ENCODE measurements at places on chromosomes 5 and 9.

- DNase-seq: no peak
Observed at GRCh38 chr9:105281272-105281671, 36.8 kb downstream of the SLC44A1 start.

DNA sequence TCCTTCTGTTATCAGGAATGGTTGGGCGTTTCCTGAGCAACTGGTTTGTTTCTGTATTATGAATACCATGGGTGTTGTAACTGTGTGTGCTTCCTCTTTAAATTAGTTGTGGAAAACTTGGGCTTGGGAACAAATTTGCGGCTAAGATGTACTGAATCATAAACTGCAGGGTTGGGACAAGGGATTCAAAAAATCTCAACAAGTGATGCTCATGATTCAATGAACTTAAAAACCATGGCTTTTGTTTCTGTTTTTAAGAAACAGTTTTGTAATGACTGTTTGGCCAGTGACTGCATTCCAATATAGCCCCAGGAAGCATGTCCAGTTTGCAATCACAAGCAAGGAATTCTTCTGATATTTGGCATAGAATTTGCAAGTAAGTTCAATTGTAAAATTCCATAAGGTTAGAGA, 657.5 kb upstream of the WWC1 start:
- DNase-seq: no peak

GRCh38 chr9:22307013-22307711, 139.5 kb upstream of the DMRTA1 start:
- DNase-seq: no peak

GRCh38 chr9:79151791-79152190, 420.0 kb upstream of the TLE4 start:
- no peak for DNase-seq

DNA sequence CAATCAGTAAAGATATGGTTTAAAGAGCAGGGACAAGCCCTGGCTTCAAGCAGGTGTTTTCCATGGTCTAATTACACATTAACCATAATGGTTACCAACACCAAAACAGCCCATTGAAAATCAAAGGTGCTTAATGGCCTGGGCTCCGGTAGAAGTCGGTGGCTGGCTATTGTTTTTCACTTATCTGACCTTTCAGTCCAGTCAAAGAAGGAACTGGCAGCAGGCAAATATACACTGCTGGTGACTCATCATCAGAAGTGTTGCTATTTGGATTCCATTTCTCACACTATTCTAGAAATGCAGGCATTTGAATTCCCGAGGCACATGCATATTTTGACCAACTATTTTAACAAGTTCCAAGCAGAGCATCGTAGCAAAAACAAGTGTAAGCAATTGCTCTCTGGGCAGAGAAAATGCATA, 26.3 kb upstream of the GABRP start:
- no peak for DNase-seq

- no peak for DNase-seq
Observed at GRCh38 chr5:66518753-66519152, 77.4 kb upstream of the MAST4 start.

DNA sequence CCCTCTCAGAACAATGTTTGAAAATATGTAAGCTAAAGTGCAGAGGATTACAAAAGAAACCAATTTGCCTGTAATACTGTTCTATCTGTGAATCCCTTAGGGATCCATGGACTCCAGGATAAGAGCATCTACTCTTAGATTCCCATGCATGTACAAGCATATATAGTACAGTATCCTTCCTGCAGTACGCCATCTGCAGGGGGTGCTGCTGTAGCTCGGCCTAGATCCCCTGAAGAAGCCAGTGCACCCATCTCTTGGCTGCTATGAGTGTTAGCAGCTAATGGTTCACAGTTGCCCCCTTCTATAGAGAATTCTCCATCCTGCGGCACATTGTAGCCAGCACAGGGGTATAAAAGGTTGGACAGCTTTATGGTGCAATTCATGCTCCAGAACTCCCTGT, 61.8 kb upstream of the SLC30A5 start:
- DNase-seq: no peak

DNA sequence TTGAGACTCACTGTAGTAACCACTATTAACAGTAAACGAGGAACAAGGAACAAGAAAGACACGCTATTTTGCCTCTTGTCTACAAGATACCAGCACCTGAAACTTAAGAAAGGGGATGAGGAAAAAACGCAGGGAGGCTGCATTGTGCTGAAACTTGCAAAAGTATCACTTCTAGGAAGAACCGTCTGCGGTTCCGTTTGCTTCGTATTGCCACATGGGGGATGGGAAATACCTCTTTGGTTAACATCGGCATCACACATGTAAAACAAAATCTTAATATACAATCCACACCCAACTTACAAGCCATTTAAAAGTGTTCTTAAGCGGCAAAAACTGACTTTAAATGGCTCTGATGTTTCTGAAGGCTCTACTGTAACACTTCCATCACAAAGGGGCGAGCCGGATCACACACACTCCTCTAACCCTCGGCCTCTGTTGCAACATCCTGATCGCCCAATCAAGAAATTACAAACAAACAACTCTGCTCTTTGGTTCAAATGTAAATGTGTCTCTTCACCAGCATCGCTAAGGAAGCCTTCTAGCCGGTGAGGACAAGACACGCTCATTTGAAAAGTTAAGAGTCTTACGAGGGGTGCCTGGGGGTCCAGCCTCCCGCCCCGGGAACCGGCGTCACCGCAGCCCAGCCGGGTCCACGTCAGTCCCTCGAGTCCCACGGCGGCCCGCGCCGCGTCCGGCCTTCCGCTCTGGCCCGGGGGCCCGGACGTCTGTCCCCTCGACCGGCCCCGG, 621 bp downstream of the SEC16A start:
- no peak for DNase-seq

DNA sequence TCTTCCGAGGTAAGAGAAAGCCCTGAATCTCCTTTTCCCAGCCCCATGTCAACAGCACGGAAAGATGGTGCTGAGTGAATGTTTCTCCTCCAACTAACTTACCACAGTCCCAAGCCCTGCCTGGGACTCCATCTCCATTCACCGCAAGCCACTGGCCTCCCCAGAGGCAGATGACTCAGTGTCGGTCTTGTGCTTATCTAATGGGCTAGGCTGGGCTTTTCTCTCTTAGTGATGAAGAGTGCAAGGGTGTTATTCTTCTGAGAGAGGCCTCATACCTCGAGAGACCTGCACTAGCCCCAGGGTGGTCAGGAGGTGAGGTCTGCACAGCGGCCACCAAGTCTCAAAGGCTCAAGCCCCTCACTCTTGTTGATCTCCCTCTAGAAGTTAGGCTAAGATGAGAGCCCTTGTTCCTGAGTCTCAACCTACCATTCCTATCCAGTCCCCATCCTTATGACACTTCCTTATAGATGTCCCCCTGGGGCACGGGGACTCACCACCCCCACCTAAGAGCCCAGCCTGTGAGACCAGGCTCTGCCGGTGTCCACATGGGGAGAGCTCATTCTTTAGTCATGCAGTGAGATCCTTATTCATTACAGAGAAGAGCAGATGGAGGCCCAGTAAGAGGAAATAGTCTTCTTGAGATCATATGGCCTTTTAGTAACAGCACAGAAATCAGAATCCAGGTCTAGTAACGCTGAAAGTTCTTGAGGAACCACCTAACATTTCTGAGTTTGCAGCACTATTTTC, 127.0 kb downstream of the SAXO1 start:
- no peak for DNase-seq

DNA sequence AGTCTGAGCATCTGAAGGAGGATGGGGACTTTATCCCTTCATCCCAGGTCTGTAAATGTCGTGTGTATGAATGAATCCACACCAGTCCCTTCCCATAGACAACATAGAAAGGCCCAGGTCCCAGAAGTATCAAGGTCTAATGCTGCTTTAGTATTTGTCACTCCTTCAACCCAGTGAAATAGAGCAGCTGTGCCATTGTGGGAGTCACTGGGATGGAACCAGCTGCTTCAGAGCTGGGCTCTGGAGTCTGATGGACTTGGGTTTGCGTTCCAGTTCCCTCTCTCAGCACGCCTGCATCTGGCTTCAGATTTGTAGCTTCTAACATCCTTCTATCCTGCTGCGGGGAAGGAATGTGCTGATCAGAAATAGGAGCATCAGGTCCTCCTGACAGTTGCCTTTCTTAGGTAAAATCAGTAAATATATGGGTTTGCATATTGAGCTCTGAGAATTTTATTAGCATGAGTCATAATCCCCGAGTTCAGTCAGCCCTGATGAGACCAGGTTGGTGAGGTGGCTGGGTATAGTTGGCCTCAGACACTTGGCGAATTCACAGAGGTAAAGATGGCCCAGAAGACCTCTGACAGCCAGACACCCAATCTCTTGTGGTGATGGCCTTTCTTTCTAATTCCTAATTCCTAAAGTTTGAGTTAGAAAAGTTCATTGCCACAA, 10.1 kb downstream of the ACO1 start:
- no peak for DNase-seq

DNA sequence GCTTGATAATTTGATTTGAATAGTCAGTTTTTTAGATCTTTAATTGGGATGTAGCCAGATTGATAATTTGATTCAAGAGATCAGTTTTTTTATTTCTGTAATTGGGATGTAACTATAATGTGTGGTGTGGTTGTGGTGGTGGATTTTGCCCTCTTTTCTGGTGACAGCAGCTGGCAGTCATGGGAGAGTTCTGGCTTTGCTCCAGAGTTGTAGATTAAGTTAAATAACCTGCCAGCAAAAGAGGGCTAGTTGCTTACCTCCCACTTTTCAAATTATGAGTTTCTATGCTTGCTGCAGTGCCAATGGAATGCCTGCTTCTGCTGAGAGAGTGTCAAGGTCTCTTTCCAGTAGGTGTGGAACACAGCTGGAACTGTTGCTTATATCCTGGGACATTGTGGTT, 315.1 kb downstream of the CCDC171 start:
- no peak for DNase-seq

- DNase-seq: no peak
Observed at GRCh38 chr5:123875561-123876275, 363.7 kb downstream of the CSNK1G3 start.

- DNase-seq: no peak
Observed at GRCh38 chr9:98886691-98887229, 56.9 kb upstream of the COL15A1 start.
